ENCODE measurements at places on chromosomes 11 and 22. TPM values are rescaled to one million over a fixed set of nuclear protein-coding genes. Genes with fewer than 3 reads are reported as not detected.

RTN4R gene
- 0.33 TPM for total RNA-seq

WEE1 gene
- 39.6 TPM for total RNA-seq

DNA sequence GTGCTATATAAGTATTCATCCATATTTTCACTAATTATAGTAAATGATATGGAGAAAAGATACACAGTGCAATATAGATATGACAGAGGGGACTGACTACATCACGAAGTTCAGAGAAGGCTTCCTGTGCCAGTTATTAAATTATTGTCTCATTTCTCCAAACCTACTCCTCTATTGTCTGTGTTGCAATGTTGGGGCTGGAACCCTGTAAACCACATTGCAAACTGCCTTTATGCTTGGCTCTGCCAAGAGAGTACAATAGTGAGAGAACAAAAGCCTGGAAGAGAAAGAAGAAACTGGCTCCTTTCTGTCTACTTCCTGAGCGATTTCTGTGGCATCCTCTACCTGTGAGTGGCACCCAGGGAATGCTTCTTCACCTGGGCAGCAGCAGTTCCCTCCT, 46.4 kb downstream of the ME3 start:
- no peaks in the 10 kb centered on the region for H3K27me3 ChIP-seq
- no peak for DNase-seq
- no peak overlapping the region for H3K4me3 ChIP-seq
- no peaks in the 10 kb centered on the region for H3K4me1 ChIP-seq
- no peaks in the 10 kb centered on the region for H3K36me3 ChIP-seq

DNA sequence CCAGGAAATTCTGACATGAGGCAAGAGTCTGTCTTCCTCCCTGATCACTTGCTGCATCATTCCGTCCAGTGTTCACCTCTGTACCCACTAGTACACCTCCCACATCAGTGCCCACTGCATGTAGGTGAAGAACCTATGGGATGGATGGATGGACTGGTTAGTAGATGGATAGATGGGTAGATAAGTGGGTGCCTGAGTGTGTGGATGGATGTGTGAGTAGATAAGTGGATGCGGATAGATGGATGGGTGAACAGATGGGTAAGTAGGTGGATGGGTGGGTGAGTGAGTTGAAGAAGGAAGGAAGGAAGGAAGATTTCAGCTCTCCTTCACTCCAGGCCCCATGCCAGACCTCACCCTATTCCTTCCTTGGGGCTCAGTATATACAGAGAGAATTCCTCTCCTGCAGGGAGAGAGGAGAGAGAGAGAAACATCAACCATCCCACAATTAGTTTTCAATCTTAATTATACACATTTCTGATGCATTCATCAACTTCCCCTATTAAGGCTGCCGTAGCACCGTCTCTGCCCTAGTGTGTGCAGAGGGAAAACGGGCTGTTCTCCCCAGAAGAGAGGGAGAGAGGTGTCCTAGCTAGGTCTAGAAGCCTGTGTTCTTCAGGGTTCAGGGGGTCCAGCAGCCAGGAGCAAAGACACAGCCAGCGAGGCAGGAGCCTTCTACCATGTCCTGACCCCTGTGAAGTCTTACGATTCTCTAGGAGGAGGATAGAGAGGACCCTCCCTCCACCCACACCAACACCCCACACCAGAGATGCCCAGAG, 125.3 kb downstream of the BUD13 start:
- H3K27ac ChIP-seq = no peak overlapping the region
- H3K4me3 ChIP-seq = no peak overlapping the region
- no peaks in the 10 kb centered on the region for H3K36me3 ChIP-seq
- no peaks in the 10 kb centered on the region for H3K27me3 ChIP-seq
- no peaks in the 10 kb centered on the region for H3K4me1 ChIP-seq

DNA sequence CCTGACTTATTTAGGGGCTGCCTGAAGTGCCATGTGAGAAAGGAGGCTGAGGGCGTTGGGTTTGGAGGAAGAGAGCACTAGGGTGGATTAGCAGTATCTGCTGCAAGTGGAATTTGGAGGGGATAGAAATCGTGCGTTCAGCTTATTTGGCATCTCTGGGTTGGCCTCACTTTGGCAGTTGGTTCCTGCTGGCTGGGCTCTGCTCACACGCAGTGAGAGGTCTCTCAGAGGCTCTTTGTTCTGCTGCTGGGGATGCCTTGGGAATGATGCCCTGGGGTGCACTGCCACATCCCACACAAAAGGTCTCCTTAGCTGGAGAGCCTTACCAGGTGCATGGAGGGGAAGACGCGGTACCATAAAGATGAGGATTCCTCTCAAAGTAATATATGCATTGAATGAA, 17.7 kb upstream of the MICAL2 start:
- no peak for DNase-seq
- no peak overlapping the region for H3K4me3 ChIP-seq
- H3K27me3 ChIP-seq = no peaks in the 10 kb centered on the region
- H3K4me1 ChIP-seq = peaks cover 12% of the 10 kb centered on the region
- no peak overlapping the region for H3K27ac ChIP-seq

DNA sequence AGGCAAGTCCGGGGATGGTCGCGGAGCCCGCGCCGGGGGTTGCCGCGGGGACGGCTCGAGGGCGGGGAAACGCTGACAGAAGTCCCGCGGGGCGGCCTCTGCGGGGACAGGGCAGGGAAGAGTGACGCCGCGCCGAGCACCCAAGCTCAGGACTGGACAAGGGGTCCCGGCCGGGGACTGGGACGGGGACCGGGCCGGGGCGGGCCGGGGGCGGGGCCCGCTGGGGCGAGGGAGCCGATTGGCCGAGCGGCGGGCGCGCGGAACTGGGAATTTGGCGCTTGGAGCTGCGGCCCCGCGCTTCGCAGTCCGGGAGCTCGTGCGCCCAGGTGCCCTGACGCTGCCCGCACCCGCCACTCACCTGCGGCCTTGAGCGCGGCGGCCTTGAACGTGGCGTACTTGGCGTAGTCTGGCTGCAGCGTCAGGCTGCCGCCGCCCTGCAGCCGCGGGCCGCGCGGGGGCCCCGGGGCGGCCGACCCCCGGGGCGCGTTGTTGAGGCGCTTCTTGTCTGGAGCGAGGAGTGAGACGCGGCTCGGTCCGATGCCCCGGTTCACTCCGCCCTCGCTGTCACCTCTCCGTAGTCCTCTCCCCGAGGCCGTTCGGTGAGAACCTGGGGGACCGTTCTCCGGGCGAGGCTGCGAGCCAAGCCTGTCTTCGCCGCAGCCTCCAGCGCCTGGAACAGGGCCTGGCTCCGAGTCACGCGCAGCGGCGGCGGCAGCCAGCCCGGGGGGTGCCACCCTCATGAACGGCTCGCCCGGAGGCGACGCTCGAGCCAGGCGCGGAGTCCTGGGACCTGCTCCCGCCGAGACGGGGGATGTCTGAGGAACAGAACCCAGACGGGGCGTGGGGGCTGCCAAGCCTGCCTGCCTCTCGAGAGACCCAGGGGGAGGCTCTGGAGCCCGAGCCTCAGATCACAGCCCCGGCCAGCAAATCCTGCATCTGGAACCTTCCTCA, 4.5 kb downstream of the SHISA8 start:
- H3K36me3 ChIP-seq = peaks cover 3% of the 10 kb centered on the region
- H3K27ac ChIP-seq = no peak overlapping the region
- H3K4me3 ChIP-seq = no peak overlapping the region
- peaks cover 21% of the 10 kb centered on the region for H3K4me1 ChIP-seq
- H3K27me3 ChIP-seq = no peaks in the 10 kb centered on the region
- DNase-seq = no peak

DNA sequence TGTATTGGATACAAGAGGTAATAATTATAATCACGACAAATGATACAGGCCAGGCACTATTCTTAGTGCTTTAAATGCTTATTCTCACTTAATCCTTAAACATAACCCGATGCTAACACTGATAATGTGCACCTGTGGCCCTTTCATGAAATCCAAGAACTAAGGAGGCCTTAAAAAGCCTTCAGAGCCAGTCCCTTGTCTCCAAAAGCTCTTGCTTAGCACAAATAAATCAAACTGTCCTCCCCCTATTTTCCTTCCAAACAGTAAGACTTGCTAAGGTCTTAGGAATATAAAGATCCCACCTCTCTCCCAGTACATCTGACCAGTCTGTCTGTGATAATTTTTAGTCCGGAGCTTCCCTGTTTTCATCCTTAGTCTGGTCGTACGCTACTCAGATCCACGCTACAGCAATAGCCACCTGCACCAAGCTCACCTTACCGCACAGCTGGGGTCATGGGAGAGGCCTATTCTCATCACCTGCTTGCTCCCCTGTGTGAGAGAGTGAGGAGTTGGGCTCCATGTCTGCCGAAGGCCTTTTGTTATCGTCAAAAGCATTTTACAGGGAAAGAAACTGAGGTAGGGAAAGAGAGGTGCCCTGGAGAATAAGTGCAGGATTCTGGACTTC, 16.9 kb downstream of the FXYD6 start:
- H3K4me1 ChIP-seq = no peaks in the 10 kb centered on the region
- H3K36me3 ChIP-seq = no peaks in the 10 kb centered on the region
- H3K27me3 ChIP-seq = no peaks in the 10 kb centered on the region
- no peak for DNase-seq

IRAG1 gene
- 2.3 TPM for total RNA-seq

HARBI1 gene
- total RNA-seq = 5.9 TPM

GRCh38 chr11:66002648-66003225, 434 bp downstream of the BANF1 start:
- H3K27me3 ChIP-seq = no peaks in the 10 kb centered on the region
- peak overlapping the region; percentile 92 for H3K4me3 ChIP-seq
- no peak for DNase-seq
- H3K4me1 ChIP-seq = peaks cover 16% of the 10 kb centered on the region
- H3K36me3 ChIP-seq = peaks cover 34% of the 10 kb centered on the region
- H3K27ac ChIP-seq = peak overlapping the region; percentile 88

MYBPC3 gene
- not detected for total RNA-seq

DNA sequence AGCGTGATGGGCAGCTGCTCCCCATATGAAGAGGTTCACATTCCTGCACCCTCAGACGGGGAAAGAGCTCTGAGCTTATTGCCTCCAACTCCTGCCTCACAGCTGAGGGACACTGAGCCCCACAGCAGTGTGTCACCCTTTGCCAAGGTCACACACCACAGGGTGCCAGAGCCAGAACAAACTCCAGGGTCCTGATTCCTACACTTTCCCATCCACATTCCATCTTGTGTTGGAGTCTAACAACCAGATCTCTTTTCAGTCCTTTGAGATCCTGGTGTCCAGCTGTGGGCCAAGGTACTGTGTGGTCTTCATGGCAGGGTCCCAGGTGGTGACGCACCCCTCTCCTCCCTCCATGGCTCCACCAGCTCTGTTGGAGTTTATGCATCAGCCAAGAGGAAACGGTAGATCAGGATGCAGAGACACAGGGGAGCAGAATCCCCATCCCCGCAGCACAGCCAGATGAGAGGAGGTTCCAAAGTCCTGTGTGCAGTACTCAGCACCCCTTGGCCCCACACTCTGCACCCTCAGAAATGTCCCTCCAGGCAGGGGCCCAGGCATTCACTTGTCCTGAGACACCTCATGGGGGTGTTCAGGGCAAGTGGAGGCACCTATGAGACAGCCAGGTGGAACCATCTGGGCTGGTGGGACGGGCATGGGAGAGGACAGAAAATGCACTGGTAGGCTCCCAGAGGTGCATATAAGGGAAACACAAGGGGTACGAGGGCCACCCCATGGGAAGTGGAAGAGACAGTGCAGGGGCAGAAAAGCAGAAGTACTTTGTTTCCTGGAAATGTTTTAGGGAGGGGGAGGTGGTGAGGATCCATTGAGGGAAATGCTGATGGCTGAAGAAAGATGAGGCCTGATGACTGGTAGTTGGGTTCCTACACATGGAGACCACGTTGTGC, 32.6 kb upstream of the GNAZ start:
- no peak for DNase-seq
- H3K4me3 ChIP-seq = no peak overlapping the region
- no peaks in the 10 kb centered on the region for H3K36me3 ChIP-seq
- H3K27me3 ChIP-seq = no peaks in the 10 kb centered on the region
- no peaks in the 10 kb centered on the region for H3K4me1 ChIP-seq

- no peak overlapping the region for H3K27ac ChIP-seq
- H3K4me3 ChIP-seq = no peak overlapping the region
- no peak for DNase-seq
- H3K36me3 ChIP-seq = peaks cover 36% of the 10 kb centered on the region
- H3K4me1 ChIP-seq = no peaks in the 10 kb centered on the region
- H3K27me3 ChIP-seq = no peaks in the 10 kb centered on the region
These were observed 36.0 kb upstream of the GNB1L start for GRCh38 chr22:19890502-19891316.

DNA sequence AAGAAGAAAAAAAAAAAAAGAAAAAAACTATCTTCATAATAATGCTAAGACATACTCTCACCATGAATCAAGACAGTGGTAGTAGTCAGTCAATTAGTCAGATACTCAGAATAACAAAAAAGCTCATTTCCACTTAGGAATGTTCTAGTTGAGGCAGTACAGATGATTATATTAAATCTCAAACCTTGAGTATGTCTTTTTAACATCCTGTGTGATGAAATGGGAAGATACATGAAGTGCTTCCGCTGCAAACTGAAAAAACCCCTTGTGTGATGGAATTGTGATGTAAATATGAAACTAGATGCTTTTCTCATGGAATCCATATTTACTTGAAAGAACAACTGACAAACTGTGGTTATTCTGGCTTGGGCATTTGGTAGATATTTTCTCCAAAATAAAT, 13.7 kb downstream of the AMOTL1 start:
- no peak overlapping the region for H3K27ac ChIP-seq
- no peak overlapping the region for H3K4me3 ChIP-seq
- no peaks in the 10 kb centered on the region for H3K36me3 ChIP-seq
- DNase-seq = no peak
- peaks cover 3% of the 10 kb centered on the region for H3K4me1 ChIP-seq

APOL1 gene
- total RNA-seq = 129 TPM

AQP11 gene
- 9.7 TPM for total RNA-seq

GRCh38 chr11:61918251-61918937, 1.0 kb upstream of the RAB3IL1 start:
- H3K36me3 ChIP-seq = no peaks in the 10 kb centered on the region
- H3K4me1 ChIP-seq = peaks cover 7% of the 10 kb centered on the region
- H3K27me3 ChIP-seq = no peaks in the 10 kb centered on the region
- peak overlapping the region; percentile 39 for H3K27ac ChIP-seq

GVQW3 gene
- 1.0 TPM for total RNA-seq

OR5I1 gene
- not detected for total RNA-seq

KRTAP5-7 gene
- total RNA-seq = 0.19 TPM

DNA sequence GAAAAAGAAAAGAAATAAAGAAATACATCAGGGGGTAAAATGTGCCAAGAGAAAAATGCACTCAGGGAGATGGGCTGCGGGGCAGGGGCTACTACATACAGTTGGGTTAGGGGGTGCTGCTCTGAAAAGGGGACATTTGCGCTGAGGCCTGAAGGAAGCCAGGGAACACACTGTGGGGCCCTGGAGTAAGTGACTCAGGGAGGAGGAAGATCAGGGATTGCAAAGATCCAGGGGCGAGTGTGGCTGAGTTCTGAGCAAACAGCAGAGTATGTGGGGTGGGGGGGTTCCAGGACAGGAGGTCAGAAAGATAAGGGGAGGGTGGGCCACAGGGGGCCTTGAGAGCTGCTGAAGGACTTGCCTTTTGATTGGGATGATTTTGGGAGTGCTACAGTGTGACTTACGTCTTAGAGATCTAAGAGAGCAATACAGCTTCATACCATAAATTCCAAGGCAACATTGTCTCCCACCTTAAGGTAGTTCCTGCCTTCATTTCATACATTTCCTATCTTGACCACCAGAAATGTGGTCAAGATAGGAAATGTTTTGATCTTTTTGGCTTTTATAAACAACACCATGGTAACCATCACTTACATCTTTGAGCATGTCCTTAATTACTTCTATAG, 5.8 kb downstream of the A4GALT start:
- no peak for DNase-seq
- no peak overlapping the region for H3K27ac ChIP-seq
- peaks cover 6% of the 10 kb centered on the region for H3K4me1 ChIP-seq

Measured in liver (tissue), 10 donors.